ENCODE measurements at places on chromosomes 7 and 10.
A peak's percentile ranks its signal among the peaks of the same experiment; 100 is the strongest.

GRCh38 chr10:44382131-44382858 is 2.6 kb downstream of the CXCL12 start:
- no peak for DNase-seq

GRCh38 chr7:137073571-137074325 is 205.3 kb downstream of the CHRM2 start:
- DNase-seq, result no peak

- DNase-seq, result no peak
Measured at GRCh38 chr7:150338166-150338829, 3.1 kb downstream of the RARRES2 start.

GRCh38 chr7:143929224-143929920 is 5.7 kb upstream of the OR2F2 start:
- no peak for DNase-seq

DNA sequence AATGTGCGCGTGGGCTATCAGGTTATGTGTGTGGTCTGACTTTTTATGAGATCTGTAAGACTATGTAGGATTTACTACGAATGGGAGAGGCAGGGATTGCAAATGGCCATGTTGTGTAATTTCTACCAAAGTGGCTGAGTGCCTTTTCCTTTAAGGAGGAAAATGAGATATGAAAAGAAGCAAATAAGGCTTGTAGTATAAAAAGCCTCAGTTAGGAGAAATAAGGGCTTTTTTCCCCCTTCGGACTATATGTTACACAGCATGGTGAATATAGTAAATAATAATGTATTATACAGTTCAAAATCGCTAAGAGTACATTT is 447 bp upstream of the GPAM start:
- no peak for DNase-seq

DNA sequence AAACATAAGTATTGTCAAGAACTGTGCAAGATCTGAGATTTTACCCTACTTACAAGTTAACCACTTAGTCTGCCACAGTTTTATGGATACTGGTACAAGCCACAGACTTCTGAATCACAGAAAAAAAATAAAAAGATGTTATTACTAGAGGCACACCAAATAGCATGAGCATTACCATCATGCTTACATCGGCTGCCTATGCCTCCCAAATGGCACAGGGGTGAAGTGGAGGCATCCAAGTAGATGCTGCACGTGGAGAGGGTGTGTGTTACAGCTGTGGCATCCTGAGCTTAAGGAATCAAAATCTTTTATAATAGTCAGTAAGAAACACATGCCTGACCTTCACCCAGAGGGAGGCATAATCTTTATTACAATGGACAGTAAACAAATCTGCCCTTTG is 207.8 kb downstream of the TFEC start:
- no peak for DNase-seq

GRCh38 chr10:62264702-62265436 is 3.8 kb downstream of the RTKN2 start:
- DNase-seq, result peak; percentile 74

- no peak for DNase-seq
Measured at GRCh38 chr7:67771846-67772605, 775.4 kb downstream of the TYW1 start.

DNA sequence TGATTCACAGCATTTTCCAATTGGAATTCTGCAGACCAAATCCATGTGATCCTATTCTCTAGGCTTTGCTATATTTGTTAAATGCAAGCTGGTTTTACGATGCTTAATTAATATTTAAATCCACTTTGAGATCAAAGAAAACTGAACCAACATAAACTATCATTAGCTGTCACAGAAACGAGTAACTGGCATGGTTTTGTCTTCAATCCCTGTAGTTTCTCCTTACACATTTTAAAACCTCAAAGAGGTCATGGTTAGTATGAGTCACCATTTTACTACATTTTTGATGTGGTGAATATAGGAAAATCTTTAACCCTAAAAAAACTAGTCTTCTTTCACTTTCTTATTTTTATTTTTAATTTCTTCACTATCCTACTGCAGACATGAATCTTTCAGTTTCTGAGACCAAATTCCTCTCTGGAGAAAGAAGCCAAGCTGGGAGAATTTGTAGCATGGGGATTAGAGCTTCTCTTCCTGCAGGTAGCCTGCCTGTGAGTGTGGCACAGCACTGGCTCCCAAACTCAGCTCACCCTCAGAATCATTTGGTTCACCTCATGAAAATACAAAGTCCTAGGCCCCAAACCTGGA is 8.7 kb upstream of the LIPM start:
- no peak for DNase-seq

GRCh38 chr10:71152043-71152442 is 60.3 kb upstream of the UNC5B start:
- no peak for DNase-seq

- DNase-seq, result no peak
Measured at GRCh38 chr7:140607441-140607989, 33.1 kb downstream of the DENND2A start.

GRCh38 chr10:80182986-80183385 is 22.4 kb downstream of the ANXA11 start:
- no peak for DNase-seq

- no peak for DNase-seq
Measured at GRCh38 chr7:45863715-45864114, 9.2 kb downstream of the CCDC201 start.

DNA sequence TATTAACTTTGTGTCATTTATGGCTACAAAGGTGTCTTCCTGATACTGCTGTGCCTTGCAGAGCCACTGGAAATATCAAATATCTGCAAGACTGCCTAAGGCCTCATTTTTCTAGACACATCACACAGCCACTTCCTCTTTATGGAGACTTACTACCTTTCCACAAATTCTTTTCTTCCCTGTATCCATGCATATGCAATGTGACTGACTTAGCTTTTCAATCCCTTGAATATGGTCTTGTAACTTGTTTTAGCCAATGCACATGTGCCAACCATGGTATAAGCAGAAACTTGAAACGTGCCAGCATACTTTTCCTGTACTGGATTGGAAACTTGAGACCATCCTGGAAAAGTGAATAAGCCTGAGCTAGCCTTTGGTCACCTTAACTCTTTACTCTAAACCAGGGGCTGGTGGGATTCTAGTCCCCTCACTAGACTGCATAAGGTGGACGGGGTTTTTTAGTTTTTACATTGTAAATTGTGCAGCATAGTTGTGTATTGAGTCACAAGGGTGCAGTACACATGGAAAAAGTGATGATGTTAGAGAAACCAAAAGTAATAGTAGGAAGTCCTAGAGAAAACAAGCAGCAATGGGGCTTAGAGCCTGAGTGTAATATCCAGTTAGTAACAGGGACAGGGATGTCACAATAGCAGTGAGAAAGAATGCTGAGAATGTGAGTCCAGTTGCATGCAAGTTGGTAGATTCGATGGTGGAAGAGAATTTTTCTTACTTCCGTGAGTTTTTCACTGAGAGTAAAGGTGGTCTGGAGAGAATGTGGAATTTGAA is 879.5 kb downstream of the SORCS1 start:
- DNase-seq, result no peak

- DNase-seq, result no peak
Measured at GRCh38 chr7:86947929-86948328, 111.5 kb downstream of the ELAPOR2 start.

GRCh38 chr10:113859261-113859660 is 4.8 kb downstream of the NHLRC2 start:
- DNase-seq, result no peak

GRCh38 chr10:84310470-84310869 is 17.9 kb upstream of the CCSER2 start:
- DNase-seq, result no peak

DNA sequence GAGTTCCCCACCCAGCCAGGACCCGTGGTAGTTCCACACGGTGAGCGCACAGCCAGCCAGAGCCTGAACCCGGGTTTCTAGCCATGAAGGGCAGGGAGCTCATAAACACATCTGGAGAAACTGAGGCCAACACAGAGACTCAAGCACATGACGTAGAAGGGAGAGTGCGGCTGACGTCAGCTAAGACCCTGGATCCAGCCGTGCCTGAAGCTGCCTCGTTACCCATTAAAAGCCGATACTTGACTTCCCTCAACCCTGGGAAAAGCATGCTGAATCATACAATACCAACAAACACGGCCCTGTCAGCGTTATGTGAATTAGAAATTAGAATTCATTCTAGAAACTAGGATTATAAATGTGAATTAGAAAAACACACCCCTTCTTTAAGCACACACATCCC is 65.2 kb upstream of the PDGFA start:
- no peak for DNase-seq

GRCh38 chr7:8211725-8212096 is 50.3 kb downstream of the ICA1 start:
- no peak for DNase-seq

DNA sequence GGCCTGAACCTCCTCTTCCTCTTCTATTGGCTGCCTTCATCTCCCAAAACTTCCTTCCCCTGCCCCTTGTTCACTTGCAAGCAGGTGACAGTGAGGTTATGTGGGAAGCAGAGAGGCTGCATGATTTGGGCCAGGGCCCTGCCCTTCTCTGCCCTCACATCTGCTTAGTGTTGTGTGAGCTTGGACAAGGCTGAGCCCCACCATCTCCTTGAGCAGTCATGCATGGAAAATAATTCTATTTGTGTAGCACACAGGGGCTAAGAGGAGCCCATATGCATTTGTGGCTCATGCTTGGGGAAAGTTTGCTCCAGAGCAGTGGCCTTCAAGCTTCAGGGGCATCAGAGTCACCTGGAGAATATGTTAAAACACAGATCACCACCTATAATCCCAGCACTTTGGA is 26.8 kb upstream of the AQP1 start:
- no peak for DNase-seq

GRCh38 chr10:24114556-24114955 is 94.4 kb upstream of the KIAA1217 start:
- no peak for DNase-seq

- no peak for DNase-seq
Measured at GRCh38 chr7:106047818-106048705, 64.0 kb downstream of the SYPL1 start.

DNA sequence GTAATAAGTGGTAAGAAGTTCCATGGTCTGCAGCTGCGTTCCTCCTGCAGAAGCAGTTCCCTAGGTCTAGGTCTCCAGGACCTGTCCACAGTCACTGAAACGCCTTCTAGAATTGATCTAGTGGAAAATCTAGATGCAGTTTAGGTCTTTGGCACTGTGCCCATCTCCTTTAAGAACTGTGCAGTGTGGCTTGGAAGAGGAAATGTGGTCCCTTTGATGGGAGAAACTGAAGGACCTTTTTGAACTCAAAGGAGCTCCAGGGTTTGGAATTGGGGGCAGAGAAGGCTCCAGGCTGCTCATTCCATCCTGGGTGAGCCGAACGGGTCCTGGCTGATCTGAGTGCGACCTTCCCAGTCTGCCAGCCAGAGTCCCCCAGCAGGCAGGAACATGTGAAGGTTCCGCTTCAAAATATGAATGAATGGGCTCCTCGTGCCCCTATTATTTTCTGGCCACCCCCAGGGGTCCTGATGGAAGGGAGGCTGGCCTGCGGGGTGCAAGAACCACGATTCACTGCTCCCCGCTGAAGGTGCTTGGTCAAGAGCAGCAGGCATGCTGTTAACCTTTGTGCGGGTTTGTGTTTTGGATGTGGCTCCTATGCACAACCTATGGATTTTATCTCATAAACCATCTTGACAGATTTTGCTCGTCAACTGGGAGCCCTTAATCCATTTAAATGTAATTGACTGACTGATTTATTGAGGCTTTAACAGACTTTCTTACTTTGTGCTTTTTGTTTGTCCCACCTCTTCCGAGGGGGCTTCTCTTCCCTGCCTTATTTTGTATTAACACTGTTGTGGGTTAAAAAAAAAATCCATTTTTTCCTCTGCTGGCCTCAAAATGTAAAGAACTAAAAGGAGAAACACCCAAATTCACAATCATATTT is 36.7 kb downstream of the ZNF467 start:
- DNase-seq, result no peak

- no peak for DNase-seq
Measured at GRCh38 chr10:93718937-93719725, 16.7 kb upstream of the FRA10AC1 start.

GRCh38 chr7:68250143-68250542 is 1253.5 kb downstream of the TYW1 start:
- DNase-seq, result no peak

Data from SW 1271 (cell line).